ENCODE measurements at places on chromosomes 7 and 10. TPM values are rescaled to one million over a fixed set of nuclear protein-coding genes. Genes with fewer than 3 reads are reported as not detected.

DNA sequence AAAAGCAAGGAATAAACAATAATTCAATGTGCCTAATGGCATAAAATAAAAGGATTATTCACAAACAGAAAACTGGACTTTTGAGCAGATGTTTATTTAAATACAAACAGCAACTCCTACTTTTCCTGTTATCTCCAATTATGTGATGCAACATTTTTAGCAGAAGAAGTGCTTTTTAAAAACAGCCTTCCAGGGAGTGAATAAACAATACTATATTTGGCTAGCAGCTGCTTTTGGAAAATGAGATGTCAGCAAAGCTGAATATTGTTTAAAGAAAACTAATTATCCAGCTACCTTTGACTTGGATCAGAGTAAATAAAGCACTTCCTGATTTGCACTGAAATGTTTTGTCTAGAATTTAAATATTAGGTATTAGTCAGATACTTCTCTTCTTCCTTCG lies 23.2 kb downstream of the CDK1 start:
- DNase-seq = no peak

- DNase-seq = peak; percentile 32
These were observed 202.9 kb downstream of the GLRX3 start for GRCh38 chr10:130339091-130339490.

GRCh38 chr10:77965294-77965693 lies 38.7 kb upstream of the DLG5 start:
- DNase-seq = no peak

DNA sequence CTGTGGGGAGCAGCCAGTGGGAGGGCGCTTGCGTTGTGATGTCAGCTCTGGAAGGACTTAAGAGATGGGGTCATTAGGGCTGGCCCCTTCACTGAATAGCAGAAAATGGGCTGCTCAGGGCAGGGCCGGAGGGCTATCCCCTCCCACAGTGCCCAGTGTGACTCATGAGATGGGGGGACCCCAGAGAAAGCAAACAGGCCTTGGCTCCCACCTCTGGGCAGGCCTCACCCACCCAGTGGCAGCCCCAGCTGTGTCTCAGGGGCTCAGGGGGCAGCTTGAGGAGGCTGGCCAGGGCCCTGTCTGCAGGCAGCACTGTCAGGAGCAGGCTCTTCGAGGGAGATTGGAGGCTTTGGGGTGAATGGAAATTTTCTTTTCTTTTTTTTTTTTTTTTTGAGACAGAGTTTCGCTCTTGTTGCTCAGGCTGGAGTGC lies 168.3 kb downstream of the SLIT1 start:
- DNase-seq = no peak

SVIL gene
- 15.9 TPM for total RNA-seq

MRPL43 gene
- 28.4 TPM for total RNA-seq

Data from CD8-positive, alpha-beta T cell (primary cell).